ENCODE measurements at places on chromosomes 5 and 9. TPM values are rescaled to one million over a fixed set of nuclear protein-coding genes. Genes with fewer than 3 reads are reported as not detected.

The CD74 gene
- total RNA-seq: 5.7 TPM

The NMUR2 gene
- not detected for total RNA-seq

The MARVELD2 gene
- 4.4 TPM for total RNA-seq

The KLHL9 gene
- 41.5 TPM for total RNA-seq

The S100Z gene
- not detected for total RNA-seq

Data from bladder microvascular endothelial cell (primary cell).